T follicular helper cell (primary cell): ENCODE measurements at places on chromosomes 6 and 20.

DNA sequence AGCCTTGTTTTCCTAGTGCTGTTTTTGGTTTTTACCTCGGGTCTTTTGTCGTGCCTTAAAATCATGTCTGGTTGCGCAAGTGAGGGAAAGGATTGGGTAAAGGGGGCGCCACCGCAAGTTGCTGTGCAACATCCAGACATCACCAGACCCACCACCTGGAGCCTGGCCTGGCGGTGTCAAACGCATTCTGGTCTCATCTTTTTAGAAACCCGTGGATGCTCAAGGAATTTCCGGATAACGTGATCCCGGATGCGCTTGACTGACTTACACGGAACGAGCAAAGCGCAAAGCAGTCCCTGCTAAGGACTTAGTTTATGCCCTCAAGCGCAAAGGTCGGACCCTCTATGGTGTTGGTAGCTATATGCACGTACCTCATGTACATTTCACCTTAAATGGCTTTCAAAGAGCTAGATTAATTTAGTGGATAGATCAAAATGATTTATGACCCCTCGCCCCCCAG lies 105.2 kb downstream of the OR2B2 start:
- DNase-seq: no peak

DNA sequence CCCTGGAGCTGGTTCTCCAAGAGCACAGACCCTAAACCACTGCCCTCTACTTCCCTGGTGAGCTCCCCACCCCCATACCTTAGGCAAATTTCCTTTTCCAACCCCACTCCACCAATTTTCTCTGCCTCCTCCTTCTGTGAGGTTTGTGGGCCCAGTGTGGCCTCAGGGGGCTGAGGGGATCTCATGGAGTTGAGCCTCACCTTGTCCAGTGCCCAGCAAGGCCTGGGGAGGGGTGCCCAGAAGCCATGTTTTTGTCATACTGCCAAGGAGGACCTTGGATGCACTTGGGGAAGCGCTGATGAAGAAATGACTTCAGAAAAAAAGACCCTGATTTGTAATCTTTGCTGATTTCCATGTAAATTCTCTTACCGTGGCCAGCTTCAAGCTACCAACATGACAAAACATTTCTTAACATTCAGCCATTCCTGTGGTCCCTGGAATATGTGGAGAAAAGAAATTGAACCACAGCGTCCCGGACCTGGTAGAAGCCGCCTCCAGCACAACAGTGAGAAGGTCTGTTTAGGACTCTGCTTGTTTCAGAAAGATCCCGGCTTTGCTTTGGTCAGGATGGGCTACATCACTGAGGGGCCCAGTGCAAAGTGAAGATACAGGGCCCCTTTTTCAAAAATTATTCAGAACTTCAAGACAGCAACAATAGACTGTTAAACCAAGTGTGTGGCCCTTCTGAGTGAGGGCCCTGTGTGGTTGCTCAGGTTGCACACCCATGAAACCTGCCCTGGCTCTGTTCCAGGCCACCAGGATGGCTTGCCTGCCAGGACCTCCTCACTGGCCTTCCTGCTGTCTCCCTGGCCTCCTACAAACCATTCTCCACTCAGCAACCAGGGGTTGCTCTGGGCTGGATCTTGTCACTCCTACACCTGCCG lies 52.5 kb downstream of the CHMP4B start:
- no peak for DNase-seq

- DNase-seq: no peak
Measured at GRCh38 chr6:163646866-163647265, 232.3 kb downstream of the QKI start.

- DNase-seq: no peak
Measured at GRCh38 chr6:33595001-33595846, 15.1 kb upstream of the BAK1 start.

- no peak for DNase-seq
Measured at GRCh38 chr6:117555262-117555849, 47.0 kb downstream of the GOPC start.

DNA sequence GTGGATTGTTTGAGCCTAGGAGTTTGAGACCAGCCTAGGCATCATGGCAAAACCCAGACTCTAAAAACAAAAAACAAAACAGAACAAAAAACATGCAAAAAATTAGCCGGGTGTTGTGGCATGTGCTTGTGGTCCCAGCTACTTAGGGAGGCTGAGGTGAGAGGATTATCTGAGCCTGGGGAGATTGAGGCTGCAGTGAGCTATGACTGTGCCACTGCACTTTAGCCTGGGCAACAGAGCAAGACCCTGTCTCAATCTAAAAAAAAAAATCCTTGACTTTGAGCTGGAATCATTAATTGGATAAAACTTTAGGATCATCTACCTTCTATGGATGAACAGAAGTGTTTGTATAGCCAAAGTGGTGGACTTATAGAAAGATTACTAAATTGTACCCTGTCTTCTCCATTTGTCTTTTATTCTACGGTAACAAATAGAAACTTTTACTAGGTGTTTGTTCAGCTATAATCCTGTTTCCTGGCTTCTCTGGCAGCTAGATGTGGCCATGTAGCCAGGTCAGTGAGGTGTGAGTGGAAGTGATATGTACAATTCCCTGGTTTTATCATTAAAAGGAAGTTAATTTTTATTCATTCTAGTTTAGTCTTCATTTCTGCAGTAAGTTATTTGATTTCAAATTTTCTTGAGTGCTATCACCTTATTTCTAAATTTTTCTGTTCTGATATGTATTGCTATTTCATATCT lies 108.3 kb upstream of the RNF24 start:
- no peak for DNase-seq

DNA sequence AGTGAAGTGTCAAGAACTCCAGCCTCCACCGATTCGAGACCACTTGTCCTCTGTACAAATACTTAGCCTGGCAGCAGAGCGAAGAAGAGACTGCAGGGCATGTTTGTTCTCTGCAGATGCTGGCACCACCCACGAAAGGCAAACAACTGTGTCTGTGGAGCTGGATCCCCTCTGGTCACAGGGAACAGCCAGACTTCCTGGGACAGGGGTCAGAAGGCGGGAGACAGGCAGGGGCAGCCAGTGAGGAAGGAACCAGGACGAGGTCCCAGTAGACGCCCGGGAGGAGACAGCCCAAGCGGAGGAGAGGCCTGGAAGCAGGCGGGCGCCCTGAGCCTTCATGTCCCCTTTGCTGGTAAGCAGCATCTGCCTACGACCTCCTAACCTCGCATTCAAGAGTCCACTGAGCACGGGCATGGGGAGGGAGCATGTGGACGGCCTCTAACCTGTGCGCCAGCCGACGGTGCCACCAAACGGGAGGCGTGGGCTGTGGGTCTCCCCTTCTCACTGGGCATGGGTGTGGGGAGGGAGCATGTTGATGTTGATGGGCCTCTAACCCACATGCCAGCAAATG lies 265.5 kb downstream of the DLL1 start:
- no peak for DNase-seq

- no peak for DNase-seq
Measured at GRCh38 chr6:151701911-151702562, 105.4 kb upstream of the ESR1 start.

DNA sequence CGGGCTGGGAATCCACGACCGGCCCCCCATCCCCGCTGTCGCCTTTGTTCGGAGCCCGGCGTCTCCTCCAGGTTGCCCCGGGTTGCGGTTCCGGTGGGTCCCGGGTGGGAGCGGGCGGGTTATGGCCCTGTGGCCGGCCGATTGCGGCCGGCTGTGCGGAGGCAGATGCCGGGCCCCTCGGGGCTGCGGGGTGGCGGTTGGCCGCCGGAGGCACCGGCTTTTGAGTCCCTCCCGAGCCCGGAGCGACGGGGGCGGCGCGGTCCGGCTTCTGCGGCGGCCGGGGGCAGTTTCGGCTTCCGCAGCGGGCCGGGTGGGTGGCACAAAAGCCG lies 431 bp downstream of the LOC128125822 start:
- DNase-seq: no peak

DNA sequence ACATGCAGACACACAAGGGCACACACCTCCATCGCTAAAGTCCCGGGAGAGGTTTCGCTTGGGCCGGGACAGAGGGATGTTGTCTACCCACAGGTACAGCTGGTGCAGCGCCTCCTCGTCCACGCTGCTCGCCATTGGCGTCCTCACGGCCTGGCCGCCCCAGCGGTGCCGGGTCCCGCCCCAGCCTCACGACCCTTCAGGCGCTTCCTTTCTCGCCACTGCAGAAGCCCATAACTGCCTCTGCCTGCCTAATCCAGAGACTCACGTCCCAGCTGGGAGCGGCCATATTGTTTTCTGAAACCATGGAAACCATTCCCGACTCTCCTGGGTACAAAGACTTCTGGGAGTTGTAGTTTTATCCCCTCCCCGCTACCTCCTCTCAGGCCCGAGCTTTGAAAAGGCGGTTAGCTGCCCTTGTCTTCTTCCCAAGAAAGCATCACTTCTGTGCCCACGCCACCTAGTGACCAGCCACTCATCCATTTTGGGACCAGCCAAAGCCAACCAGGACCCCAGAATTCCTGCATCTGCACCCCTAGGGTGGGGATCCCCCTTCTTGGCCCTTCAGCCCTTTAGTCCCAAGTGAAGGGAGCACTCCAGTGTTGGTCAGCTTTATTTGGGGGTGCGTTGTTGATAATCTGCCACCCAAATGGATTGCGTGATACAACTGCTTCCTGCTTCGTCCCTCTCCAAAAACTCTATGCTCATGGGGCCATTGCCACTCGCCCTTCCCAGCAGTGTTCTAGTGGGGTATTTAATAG lies at the start of gene SPEF1:
SPEF1 (minus strand) TSS at position 296 of the 758 bp plus-strand sequence; CDS start at position 135, 161 bp downstream.
- DNase-seq: no peak
